ENCODE measurements at places on chromosomes 7 and 10. TPM values are rescaled to one million over a fixed set of nuclear protein-coding genes. Genes with fewer than 3 reads are reported as not detected.

DNA sequence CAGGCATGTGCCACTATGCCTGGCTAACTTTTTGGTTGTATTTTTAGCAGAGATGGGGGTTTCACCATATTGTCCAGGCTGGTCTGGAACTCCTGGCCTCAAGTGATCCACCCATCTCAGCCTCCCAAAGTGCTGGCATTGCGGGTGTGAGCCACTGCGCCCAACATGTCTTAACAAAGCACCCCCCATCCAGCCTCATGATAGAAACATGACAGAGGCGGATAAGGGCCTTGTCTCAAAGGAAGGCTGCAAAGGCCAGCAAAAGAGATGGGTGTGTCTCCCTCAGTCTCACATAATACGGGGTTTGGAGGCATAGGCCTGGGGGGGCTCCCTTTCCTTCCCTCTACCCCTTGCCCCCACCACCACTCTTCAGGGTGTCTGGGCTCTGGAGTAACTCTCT, 93.2 kb downstream of the SH3PXD2A start:
- DNase-seq = no peak

The ALOX5 gene
- total RNA-seq = 10.6 TPM

DNA sequence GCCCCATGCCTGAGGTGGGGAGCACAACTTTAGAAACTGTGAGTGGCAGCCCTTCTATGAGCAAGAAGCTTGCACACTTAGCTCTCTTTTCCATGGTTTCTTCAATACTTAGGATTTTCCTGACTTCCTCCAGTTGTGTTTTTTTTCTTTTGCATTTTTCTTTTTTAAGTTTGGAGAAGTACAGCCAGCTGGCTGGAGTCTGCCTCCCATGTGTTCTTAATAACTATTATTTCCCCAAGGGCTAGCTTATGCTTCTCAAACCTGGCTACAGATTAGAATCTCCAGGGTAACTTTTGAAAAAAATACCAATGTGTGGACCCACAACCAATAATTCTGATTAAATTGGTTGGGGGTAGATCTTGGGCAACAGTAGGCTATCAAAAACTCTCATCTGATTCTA, 37.4 kb upstream of the MEOX2 start:
- DNase-seq = no peak

DNA sequence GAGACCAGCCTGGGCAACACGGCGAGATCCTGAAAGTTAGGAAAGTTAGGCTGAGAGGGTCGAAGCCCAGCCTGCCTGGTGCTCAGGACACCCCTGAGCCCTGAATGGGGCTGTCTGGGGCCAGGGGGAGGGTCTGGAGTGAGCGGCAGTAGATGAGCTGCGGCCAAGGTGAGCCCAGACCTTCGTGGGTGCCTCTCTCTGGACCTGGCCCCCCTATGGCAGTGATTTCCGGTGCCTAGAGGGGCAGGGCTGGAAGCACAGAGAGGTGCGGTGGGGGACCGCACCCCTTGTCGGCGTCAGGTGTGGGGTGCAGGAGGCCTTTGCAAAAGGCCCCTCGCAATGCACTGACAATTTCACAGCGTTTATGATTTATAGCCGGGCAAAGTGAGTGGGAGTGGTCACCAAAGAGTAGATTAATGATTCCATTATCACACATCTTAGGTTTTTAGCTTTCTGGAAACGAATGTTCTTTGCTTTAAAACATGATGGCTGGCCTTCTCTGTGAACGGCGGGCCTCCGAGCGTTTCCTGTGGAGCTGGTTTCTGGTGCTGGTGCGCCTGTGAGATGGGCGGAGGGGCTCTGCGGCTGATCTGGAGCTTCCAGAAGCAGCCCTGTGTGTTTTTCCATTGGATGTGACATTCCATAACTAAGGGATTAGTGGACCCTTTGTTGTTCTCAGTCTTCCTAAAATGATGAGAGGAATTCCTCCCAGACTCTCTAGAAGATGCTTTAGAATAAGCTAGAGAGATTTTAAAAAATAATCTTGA, 171.0 kb upstream of the ZNF32 start:
- DNase-seq = no peak

GRCh38 chr10:30114881-30115625, 55.7 kb upstream of the JCAD start:
- no peak for DNase-seq

DNA sequence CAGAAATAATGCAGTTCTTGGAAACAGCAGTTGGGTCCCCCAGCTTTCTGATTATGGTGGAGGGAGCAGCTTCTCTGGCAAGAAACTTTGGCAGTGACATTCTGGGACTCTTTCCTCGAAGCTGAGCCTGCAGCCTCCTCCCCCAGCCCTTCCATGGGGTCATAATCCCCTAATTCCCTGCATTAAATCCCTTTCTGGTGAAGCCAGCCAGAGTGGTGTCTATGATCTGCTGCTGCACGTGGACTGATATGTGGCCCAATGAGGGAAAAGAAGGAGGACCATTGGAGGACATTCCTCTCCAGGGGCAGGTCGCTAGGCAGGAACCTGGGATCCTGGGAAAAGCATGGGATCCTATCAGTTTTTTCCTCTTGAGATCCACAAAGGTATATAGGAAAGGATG, 470.5 kb downstream of the RPS24 start:
- no peak for DNase-seq

The MALRD1 gene
- not detected for total RNA-seq

Data from esophagus squamous epithelium (tissue), 5 donors.